A549 treated with RU486 at 1 μM for 4 hours (cell line): ENCODE measurements at places on chromosomes 7 and 10. TPM values are rescaled to one million over a fixed set of nuclear protein-coding genes. Genes with fewer than 3 reads are reported as not detected.

Gene STYXL1
- total RNA-seq: 38.5 to 42.8 TPM (median 40.9 TPM) in 5 replicates

Gene GPR141
- 0.10 TPM in 1 of 5 replicates, not detected in the others for total RNA-seq

Gene PRRT4
- 0.17 to 0.81 TPM (median 0.41 TPM) in 5 replicates for total RNA-seq

Gene PNLIPRP3
- not detected in 5 replicates for total RNA-seq

Gene SPDYE16
- total RNA-seq: not detected in 5 replicates

Gene SHTN1
- 19.5 to 29.2 TPM (median 26.1 TPM) in 5 replicates for total RNA-seq

Gene VAX1
- 1.2 to 1.7 TPM (median 1.4 TPM) in 5 replicates for total RNA-seq

Gene NUTM2A
- 0.09 to 0.10 TPM in 2 of 5 replicates, not detected in the others for total RNA-seq

Gene COMTD1
- total RNA-seq: 28.4 to 55.6 TPM (median 42.2 TPM) in 5 replicates

Gene PDE6C
- not detected in 5 replicates for total RNA-seq

Gene AGMO
- 0.64 to 1.2 TPM (median 0.87 TPM) in 5 replicates for total RNA-seq

Gene PHF14
- total RNA-seq: 19.0 to 23.4 TPM (median 22.6 TPM) in 5 replicates

Gene RASSF4
- 1.1 to 2.0 TPM (median 1.4 TPM) in 5 replicates for total RNA-seq

Gene CCNJ
- total RNA-seq: 3.0 to 7.8 TPM (median 6.9 TPM) in 5 replicates

Gene DOCK4
- total RNA-seq: 2.5 to 6.0 TPM (median 5.4 TPM) in 5 replicates

Gene NUTM2E
- total RNA-seq: 0.30 to 0.59 TPM (median 0.47 TPM) in 5 replicates

Gene AFAP1L2
- total RNA-seq: 18.1 to 27.0 TPM (median 25.9 TPM) in 5 replicates

Gene CFAP70
- total RNA-seq: 0.11 to 0.16 TPM (median 0.14 TPM) in 5 replicates

Gene MSMB
- not detected in 5 replicates for total RNA-seq

Gene AMZ1
- total RNA-seq: 0.01 to 0.05 TPM in 2 of 5 replicates, not detected in the others

Gene SEMA3A
- 5.0 to 7.0 TPM (median 6.4 TPM) in 5 replicates for total RNA-seq

Gene UNCX
- total RNA-seq: 0.06 to 0.09 TPM (median 0.08 TPM) in 4 of 5 replicates, not detected in the other

Gene CHAT
- not detected in 5 replicates for total RNA-seq
